ENCODE measurements at places on chromosomes 11 and 22. TPM values are rescaled to one million over a fixed set of nuclear protein-coding genes. Genes with fewer than 3 reads are reported as not detected.

The PATE4 gene
- total RNA-seq, result not detected

The OR52R1 gene
- not detected for total RNA-seq

The CENATAC gene
- total RNA-seq, result 30.6 TPM

The LSP1 gene
- not detected for total RNA-seq

The NAV2 gene
- 13.7 TPM for total RNA-seq

The OR4C12 gene
- not detected for total RNA-seq

The BIK gene
- total RNA-seq, result 1.3 TPM

The GLYAT gene
- not detected for total RNA-seq

The SCGB1A1 gene
- total RNA-seq, result not detected

The HOATZ gene
- not detected for total RNA-seq

The MS4A4A gene
- not detected for total RNA-seq

The ESAM gene
- 0.22 TPM for total RNA-seq

The CBLIF gene
- not detected for total RNA-seq

The LAYN gene
- 9.6 TPM for total RNA-seq

The ALDH3B1 gene
- 22.0 TPM for total RNA-seq

The OR51E2 gene
- 0.22 TPM for total RNA-seq

The KIAA1671 gene
- 10.9 TPM for total RNA-seq

The GDPD4 gene
- total RNA-seq, result 0.44 TPM

Measured in placental pericyte (primary cell).